Lung (tissue), 17 donors: ENCODE measurements at places on chromosomes 13 and 19. TPM values are rescaled to one million over a fixed set of nuclear protein-coding genes. Genes with fewer than 3 reads are reported as not detected.

DNA sequence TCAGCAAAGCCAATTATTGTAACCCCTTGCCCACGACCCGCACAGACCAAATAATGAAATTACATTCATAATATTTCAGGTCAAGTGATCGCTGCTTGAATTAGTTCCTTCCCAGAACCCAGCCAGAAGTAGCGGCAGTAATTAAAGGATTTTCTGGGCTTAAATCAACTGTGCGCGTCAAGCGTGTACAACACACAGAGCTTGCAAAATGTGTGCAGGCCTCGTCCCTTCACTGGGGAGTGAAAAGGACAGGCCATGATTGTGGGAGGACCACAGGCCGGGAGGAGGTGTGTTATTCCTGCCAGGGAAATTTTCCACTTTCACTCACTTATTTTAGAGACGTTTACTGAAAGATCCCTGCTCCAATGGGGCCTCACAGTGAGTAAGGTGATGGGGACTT lies 84.9 kb downstream of the CHST8 start:
- DNase-seq: no peak

GRCh38 chr19:8333767-8334457 lies 9.2 kb downstream of the KANK3 start:
- DNase-seq: no peak

DNA sequence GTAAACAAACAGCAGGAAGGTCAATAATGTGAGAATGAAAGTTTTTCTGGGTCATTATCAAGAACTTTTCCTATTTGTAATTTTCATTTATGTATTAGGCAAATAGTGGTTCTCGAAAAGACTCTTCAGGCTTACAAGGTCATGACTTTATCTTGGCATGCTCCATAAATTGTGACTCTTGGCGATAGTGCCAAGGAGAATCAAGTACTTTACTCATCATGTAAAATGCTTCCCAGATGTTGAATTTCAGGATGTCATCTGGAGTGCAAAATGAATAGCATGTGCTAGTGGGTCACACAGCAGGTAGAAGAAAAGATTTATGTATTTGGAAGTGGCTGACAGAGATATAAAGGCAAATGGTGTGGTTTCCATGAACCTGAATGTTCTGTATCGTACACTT lies 1492.7 kb upstream of the PCDH20 start:
- DNase-seq: no peak

- no peak for DNase-seq
Measured at GRCh38 chr13:50401049-50401505, 385.8 kb downstream of the KCNRG start.

GRCh38 chr19:7554990-7555864 lies 19.7 kb downstream of the PNPLA6 start:
- DNase-seq: no peak

MADCAM1 gene
- total RNA-seq: 0.80 TPM

CBLC gene
- total RNA-seq: 5.5 TPM

N4BP2L2 gene
- 87.5 TPM for total RNA-seq
